ENCODE measurements at places on chromosomes 4 and X.

GRCh38 chr4:155539746-155540145 lies 126.9 kb upstream of the GUCY1A1 start:
- H3K27ac ChIP-seq = no peak overlapping the region
- H3K36me3 ChIP-seq = no peaks in the 10 kb centered on the region
- H3K4me1 ChIP-seq = no peaks in the 10 kb centered on the region
- H3K27me3 ChIP-seq = peaks cover 4% of the 10 kb centered on the region
- no peak for DNase-seq

- H3K4me1 ChIP-seq = peaks cover 21% of the 10 kb centered on the region
- no peak overlapping the region for H3K4me3 ChIP-seq
- H3K27me3 ChIP-seq = no peaks in the 10 kb centered on the region
- peaks cover 4% of the 10 kb centered on the region for H3K36me3 ChIP-seq
Measured at GRCh38 chr4:108971473-108971872, 208.6 kb upstream of the ETNPPL start.

- no peak overlapping the region for H3K4me3 ChIP-seq
- DNase-seq = no peak
- H3K4me1 ChIP-seq = peaks cover 8% of the 10 kb centered on the region
- H3K36me3 ChIP-seq = no peaks in the 10 kb centered on the region
- no peaks in the 10 kb centered on the region for H3K27me3 ChIP-seq
Measured at GRCh38 chr4:113998079-113998478, 18.6 kb upstream of the ARSJ start.

- H3K36me3 ChIP-seq = no peaks in the 10 kb centered on the region
- peaks cover 12% of the 10 kb centered on the region for H3K27me3 ChIP-seq
- no peak for DNase-seq
- H3K27ac ChIP-seq = no peak overlapping the region
- H3K4me1 ChIP-seq = no peaks in the 10 kb centered on the region
Measured at GRCh38 chrX:45592101-45592500, 391.4 kb upstream of the DIPK2B start.

GRCh38 chr4:169810325-169811323 lies 52.9 kb upstream of the HPF1 start:
- DNase-seq = no peak
- H3K4me3 ChIP-seq = no peak overlapping the region
- H3K36me3 ChIP-seq = no peaks in the 10 kb centered on the region

- no peak for DNase-seq
- no peak overlapping the region for H3K4me3 ChIP-seq
- no peaks in the 10 kb centered on the region for H3K27me3 ChIP-seq
- peaks cover 1% of the 10 kb centered on the region for H3K4me1 ChIP-seq
- H3K36me3 ChIP-seq = no peaks in the 10 kb centered on the region
Measured at GRCh38 chrX:106897259-106897658, 5.9 kb downstream of the RIPPLY1 start.

GRCh38 chr4:111449657-111450056 lies 695.6 kb upstream of the FAM241A start:
- no peak for DNase-seq
- no peak overlapping the region for H3K4me3 ChIP-seq
- H3K27me3 ChIP-seq = no peaks in the 10 kb centered on the region
- H3K4me1 ChIP-seq = no peaks in the 10 kb centered on the region

- no peak for DNase-seq
- no peak overlapping the region for H3K27ac ChIP-seq
- no peaks in the 10 kb centered on the region for H3K27me3 ChIP-seq
- no peaks in the 10 kb centered on the region for H3K36me3 ChIP-seq
Measured at GRCh38 chr4:71268166-71268565, 70.7 kb upstream of the SLC4A4 start.

DNA sequence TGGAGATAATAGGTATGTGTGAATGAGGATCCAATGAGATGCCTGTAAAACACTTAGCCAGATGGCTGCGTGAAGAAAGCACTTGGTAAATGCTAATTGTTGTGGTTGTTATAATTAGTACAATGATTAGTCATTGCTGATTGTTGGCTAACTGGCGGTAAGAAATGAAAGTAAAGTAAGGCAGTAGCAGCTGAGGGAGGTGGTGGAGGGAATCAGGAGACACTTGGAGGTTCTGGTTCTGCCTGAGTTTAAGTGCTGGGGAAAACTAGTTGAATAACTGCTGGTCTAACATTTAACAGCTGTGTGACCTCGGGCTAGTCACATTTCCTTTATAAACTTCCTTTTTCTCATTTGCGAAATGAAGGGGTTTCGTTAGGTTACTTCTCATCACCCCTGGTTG lies 30.9 kb downstream of the CD38 start:
- H3K4me1 ChIP-seq = peaks cover 25% of the 10 kb centered on the region
- no peaks in the 10 kb centered on the region for H3K27me3 ChIP-seq
- no peak overlapping the region for H3K27ac ChIP-seq
- DNase-seq = no peak

DNA sequence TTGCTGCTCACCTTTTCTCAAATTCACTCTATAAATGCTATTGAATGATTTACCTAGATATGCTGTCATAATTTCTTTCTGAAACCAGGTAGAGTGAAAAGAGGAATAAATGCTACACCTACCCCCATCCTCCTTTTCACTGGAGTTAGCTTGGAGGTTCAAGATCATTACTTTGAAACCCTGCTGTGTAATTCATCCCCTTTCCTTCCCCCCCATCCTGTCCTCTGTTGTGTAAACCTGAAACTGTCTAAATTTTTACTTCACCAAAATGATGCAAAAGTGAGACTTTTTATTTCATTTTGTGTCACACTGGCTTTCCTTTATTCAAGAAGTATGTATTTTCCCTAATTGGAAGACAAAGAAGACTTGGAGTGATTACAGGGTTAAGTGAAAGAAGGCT lies 5.4 kb downstream of the ZCCHC18 start:
- peaks cover 51% of the 10 kb centered on the region for H3K4me1 ChIP-seq
- H3K4me3 ChIP-seq = peak overlapping the region; percentile 57
- H3K27me3 ChIP-seq = no peaks in the 10 kb centered on the region

- DNase-seq = no peak
- peaks cover 41% of the 10 kb centered on the region for H3K36me3 ChIP-seq
- H3K4me3 ChIP-seq = no peak overlapping the region
- H3K27me3 ChIP-seq = no peaks in the 10 kb centered on the region
Measured at GRCh38 chrX:9516635-9517034, 51.8 kb downstream of the TBL1X start.

DNA sequence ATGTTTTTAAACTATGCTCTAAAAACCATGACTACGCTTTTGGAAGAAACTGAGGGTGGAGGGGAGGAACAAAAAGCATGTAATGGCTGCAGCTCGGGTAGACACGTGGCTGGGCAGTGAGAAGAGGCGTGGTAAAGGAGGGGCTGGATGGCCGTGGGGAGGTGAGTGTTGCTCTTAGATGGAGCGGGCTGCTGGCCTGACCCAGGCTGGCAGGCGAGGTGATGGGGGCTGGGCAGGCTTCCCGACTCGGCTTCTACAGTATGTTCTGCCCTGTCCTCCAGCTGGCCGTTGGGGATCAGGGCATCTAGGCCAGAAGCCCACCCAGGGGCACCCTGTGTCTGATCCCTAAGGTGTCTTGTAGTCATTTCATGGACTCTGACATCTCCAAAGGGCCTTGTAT lies 60.7 kb downstream of the EFHC2 start:
- no peak overlapping the region for H3K4me3 ChIP-seq
- no peaks in the 10 kb centered on the region for H3K36me3 ChIP-seq
- no peak for DNase-seq
- no peaks in the 10 kb centered on the region for H3K27me3 ChIP-seq
